Stimulated activated CD4-positive, alpha-beta T cell treated with anti-CD3 and anti-CD28 coated beads, Interleukin-4, amount 100 ng/mL, for 4 hours (primary cell): ENCODE measurements at places on chromosomes 13 and 19.

DNA sequence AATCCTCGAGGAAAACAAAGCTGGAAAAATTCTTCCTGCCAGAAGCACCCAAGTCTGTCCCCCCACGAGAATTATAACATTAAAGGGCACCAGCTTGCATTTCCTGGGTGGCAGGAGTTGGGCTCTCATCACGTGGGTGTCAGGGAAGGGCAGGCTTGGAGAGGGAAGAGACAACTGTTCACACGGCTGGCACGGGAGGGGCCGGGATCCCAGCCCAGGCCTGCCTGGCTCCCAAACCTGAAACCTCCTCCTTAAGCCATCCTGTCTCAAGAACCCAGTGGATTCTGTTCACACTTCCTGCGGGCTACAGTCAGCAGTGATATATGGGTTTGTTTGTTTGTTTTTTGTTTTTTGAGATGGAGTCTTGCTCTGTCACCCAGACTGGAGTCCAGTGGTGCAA lies 12.2 kb downstream of the GRIK5 start:
- DNase-seq, result no peak

DNA sequence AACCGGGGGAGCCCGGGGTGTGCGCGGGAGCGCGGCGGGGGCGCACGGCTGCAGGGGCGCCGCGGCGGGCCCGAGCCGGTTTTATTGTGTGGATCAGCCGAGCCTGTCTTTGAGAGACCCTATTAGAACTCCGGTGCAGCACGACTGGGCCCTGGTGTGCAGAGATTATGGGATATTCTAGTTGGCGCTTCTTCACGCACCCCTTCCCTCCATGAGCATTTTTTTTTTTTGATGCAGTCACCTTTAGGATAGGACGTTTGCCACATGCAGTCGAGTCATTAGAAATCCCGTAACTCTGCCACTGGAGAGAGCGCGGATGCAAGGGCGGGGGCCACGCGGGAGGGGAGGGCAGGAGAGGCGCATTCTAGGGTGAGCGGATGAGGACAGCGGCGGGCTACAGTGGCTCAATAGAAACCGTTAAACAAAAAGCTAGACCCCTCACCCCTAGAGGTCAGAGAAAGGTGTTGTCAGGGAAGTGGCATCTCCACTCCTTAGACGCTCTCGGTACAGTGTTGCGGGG lies 3.7 kb downstream of the FGF9 start:
- no peak for DNase-seq

DNA sequence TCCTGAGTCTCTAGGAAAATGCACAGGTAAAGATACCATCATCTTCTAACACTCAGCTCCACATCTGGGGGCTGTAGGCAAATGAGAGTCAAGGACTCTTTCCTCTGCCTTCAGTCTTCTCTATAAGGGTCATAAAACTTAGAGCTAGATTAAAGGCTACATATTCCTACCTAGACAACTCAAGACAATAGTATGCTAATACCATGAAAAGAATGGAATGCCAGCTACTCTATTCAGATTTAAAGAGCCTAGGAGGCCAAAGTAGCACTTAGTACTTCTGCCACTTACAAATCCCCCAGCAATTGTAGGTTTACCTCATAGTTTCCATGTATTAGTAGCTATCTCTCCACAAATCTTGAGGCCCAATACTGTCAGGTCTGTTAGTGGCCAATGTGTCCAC lies 453.0 kb downstream of the SLITRK5 start:
- DNase-seq, result no peak

- no peak for DNase-seq
Measured at GRCh38 chr19:7907544-7907943, 3.9 kb downstream of the MAP2K7 start.

DNA sequence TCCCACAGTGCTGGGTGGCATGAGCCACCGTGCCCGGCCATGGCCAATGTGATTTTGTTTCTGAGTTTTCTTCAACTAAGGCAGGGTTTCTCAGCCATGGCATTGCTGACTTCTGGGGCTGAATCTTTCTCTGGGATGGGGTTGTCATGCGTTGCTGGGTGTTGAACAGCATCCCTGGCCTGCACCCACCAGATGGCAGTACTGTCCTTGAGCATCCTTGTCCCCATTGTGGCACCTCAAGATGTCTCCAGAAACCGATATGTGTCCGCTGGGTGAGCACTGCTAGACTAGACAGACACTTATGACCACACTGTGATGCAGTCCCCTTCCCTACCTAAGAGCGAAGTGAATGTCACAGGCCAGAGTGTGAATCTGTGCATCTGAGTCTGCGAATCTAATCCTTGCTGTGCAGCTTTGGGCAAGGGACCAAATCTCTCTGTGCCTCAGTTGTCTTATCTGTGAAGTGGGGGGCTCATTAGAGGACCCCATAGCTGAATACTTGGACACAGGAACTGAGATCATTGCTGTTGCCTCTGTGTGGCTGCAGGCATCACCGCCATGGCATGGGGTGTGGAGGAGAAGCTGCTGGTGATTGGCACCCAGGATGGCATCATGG lies 50.3 kb upstream of the SIN3B start:
- DNase-seq, result no peak

DNA sequence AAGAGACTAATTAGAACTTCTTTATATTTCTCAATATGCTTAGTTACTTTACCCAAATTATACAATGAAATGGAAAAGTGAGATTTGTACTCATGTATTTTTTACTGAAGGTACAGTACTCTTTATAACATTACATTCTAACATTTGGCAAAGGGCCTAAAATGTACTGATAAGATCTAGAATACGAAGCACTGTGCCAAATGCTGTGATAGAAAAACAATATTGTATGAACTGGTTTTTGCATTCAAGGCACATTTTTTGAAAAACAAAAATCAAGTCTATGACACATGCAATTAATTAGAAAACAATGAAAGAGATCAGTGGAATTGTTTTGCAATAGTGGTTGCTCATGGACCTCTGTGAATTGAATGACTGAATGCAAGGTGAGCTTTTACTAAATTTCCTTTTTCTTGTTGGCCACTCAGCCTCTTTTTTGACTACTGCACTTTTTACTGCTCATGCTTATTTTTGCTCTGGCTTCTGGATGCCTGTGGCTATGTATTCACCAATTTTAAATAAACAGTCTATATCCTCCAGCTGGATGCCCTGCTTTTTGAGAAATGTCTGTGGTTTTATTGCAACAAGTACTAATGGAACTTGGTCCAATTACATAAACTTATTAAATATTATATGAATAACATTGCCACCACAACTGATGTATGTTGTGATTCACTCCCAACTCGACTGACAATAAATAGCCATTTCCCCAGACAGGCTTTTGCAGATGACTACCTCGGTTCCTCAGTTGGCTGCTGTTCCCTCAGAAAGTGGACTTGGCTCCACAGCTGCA lies 41.4 kb upstream of the OBI1 start:
- DNase-seq, result no peak

DNA sequence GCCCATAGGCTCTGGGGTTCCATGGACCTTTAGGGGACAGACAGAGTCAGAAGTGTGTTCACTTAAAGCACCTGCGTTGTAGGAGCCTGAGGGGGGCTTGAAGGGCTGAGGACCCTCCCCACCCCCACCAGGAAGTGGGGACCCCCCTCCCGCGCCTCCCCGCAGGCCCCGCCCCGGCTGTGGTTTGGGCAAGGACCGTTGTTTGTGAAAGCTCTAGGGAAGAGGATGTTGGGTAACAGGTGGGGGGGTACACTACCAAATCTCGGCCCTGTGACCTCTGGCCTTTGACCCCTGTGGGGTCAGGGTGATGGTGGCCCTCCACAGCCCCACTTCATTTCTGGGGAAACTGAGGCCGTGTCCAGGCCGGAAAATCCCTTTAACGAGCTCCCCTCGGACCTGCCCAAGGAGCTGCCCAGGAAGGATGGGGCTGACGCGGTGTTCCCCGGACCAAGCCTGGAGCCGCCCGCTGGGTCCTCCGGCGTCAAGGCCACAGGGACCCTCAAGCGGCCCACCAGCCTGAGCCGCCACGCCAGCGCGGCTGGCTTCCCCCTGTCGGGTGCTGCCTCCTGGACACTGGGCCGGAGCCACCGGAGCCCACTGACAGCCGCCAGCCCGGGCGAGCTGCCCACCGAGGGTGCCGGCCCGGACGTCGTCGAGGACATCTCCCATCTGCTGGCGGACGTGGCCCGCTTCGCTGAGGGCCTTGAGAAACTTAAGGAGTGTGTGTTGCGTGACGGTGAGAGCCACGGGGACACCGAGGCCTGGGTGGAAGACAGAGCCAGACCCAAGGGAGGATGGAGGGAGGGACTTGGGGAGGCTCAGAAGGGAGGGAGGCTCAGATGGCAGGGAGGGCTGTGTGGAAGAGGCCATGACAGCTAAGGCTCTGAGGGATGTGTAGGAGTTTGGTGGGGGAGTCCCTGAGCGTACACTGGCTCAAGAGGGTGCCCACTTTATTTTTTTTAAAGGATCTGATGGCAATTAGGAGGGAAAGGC lies 1.3 kb downstream of the ARHGAP45 start:
- DNase-seq, result peak; percentile 55

- no peak for DNase-seq
Measured at GRCh38 chr13:107458269-107458668, 757.1 kb downstream of the LIG4 start.

GRCh38 chr19:35357867-35358573 lies at the start of gene FFAR3:
Gene FFAR3 (plus strand): TSS chr19:35358460. CDS start chr19:35358891, 431 bp downstream.
- DNase-seq, result peak; percentile 17

- DNase-seq, result no peak
Measured at GRCh38 chr13:86299128-86299527, 499.9 kb upstream of the SLITRK6 start.

- DNase-seq, result no peak
Measured at GRCh38 chr13:89977203-89977602, 1370.3 kb upstream of the MIR17HG start.

GRCh38 chr13:40480012-40480914 lies 186.2 kb downstream of the FOXO1 start:
- DNase-seq, result no peak

DNA sequence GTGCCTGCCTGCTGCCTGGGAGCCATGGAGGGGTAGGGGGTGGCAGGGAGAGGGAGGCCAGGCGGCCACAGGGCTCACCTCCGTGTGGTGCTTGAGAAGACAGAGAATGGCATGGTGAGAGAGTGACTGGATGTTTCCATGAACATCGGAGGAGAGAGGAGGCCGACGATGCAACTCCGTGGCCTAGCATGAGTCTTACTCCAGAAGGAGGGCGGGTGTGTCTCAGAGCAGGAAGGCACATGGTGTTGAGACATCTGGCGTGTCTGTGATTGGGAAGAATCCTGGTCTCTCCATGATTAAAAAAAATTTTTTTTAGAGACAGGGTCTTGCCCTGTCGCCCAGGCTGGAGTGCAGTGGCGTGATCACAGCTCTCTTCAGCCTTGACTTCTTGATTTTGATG lies 5.1 kb downstream of the IRGC start:
- DNase-seq, result no peak
